ENCODE measurements at places on chromosomes 3 and 15.

GRCh38 chr15:65772930-65773329 lies 19.2 kb downstream of the DENND4A start:
- no peak for DNase-seq

DNA sequence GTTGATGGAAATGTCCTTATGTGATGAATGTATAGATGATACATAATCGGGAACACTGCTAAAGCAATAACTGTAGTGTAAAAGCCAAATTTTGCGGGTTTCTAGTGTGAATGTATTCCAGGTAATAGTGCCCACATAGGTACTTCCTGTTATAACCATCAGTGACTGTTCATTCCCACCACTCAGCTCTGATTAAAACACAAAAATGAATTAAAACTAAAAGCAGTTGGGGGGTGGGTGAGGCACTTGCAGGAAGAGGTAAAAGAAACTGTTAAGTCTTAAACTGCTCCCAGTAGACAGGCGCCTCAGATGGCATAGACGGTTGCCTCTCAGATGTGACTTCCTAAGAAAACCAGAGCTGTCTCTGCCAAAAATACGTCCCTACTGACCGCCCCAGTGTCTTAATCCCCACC lies 893 bp upstream of the MTHFS start:
- no peak for DNase-seq

DNA sequence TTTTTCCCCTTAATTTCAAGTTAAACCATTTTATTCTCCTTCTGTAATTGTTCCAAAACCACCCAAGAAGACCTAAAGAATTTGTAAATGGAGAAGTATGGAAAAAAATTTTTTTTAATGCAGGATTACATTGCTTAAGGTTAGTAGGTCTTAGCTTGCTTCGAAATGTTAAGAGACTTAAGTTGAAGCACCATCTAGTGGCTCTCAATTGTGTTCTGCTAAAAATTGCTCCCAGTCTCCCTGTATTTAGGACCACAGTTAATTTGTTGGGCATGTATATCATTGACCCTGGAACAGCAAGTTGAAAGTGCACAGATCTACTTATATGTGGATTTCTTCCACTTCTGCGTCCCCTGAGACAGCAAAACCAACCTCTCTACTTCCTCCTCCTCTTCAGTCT lies 32.4 kb downstream of the CD200R1L start:
- DNase-seq: no peak

- no peak for DNase-seq
Observed at GRCh38 chr3:100720426-100720825, 11.1 kb downstream of the TFG start.

GRCh38 chr3:123779655-123780231 lies 104.4 kb downstream of the MYLK start:
- no peak for DNase-seq

- no peak for DNase-seq
Observed at GRCh38 chr3:72310419-72311380, 525.8 kb upstream of the PROK2 start.

GRCh38 chr3:45032113-45032512 lies 6.0 kb downstream of the CLEC3B start:
- DNase-seq: no peak

GRCh38 chr3:181723625-181724191 lies 12.0 kb downstream of the SOX2 start:
- no peak for DNase-seq

GRCh38 chr15:58587486-58587885 lies 155.7 kb downstream of the LIPC start:
- no peak for DNase-seq

DNA sequence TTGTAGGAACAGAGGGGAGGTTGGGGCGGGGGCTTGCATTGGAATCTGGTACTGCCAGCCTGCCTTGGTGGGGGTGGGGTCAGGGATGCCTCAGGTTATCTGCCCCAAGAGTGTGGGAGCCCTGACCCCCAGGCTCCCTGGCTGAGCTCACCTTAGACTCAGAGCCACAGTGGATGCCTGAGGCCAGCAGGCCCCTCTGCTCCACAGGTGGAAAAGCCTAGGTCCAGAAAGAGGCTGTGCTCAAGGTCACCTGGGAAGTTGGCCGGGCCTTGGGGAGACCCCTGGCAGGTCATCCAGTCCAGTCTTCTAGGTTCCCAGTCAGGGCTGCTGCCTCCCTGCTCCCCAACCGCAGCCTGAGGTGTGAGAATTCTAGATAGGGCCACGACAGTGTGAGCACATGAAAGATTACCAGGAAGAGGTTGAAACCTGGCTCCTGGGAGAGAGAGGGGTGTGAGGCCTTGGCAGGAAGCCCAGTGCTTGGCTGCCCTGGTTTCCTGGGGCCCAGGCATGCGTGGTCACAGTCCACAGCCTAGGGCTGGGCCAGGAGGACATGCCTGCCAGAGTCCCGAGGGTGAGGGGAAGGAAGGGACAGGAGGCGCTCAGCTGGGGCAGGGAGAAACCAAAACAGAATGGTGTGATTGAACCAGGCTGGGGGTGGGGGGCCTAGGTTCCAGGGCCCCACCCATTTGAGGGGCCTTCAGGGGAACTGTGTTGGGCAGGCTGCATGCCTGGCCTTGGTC lies 4.9 kb downstream of the HDAC11 start:
- peak; percentile 79 for DNase-seq

DNA sequence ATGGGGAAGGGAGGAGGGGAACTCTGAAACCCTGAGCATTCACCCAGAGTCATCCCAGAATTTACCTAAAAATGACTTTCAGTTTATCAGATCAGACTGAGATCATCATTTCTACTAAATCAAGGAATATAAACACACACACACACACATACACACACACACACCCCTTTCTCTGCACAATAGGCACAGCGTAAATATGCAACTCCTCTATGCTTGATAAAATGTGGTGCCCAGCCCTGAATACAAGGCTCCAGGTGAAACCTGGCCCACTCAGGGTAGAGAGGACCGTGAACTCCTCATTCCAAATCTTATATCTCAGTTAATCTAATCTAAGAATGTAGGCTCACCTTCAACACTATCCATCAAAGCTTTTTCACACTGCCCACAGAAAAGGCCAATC lies 31.8 kb upstream of the SEC22A start:
- no peak for DNase-seq

- DNase-seq: no peak
Observed at GRCh38 chr3:191743283-191743682, 282.3 kb downstream of the PYDC2 start.

DNA sequence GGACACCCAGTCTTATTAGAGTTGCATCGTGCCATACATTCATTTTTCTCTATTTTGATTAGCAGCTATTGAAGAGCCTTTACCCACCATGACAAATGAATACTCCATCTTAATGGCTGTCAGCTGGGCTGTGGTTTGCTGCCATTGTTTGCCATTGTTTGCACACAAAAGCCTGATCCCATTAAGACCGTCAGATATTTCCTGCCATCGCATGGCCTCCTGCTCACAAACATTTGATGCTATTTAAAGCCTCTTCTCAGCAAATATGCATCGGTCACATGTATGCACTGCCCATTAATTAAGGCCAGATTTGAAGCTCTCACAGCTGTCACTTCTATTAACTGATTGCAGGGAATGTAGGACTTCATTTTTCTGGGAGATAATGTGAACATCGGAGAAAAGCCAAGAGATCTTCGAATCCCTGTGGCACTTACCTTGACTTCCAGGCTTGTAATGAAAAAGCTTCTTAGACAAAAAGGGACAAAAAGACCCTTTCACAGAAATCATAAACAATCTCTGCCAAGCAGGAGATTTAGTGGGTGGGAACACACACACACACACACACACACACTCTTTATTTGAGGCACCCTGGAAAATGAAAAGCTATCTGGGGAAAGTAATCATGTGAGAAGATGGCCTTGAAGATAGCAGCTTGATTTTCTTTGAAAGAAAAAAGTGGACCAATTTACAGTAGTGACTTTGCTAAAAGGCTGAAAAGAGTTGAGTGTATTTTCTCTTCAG lies 175.4 kb upstream of the NR2E3 start:
- no peak for DNase-seq

DNA sequence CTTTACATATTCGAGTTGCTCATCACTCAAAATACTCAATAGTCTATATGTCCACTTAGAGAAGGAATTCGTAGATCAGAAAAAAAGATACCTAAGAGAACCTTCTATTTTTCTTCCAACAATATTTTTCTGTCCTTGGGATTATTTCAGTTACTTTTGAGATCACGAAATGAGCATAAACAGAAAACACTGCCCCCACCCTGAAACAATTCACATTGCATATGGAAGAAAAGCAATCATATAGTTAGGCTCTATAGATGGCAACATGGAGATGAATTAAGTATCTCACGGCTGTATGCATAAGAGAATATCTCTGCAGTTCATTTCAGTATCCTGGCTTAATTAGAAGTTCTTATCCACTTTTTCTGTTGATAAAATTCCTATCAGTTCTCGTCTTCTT lies 391.1 kb downstream of the FGF12 start:
- no peak for DNase-seq

DNA sequence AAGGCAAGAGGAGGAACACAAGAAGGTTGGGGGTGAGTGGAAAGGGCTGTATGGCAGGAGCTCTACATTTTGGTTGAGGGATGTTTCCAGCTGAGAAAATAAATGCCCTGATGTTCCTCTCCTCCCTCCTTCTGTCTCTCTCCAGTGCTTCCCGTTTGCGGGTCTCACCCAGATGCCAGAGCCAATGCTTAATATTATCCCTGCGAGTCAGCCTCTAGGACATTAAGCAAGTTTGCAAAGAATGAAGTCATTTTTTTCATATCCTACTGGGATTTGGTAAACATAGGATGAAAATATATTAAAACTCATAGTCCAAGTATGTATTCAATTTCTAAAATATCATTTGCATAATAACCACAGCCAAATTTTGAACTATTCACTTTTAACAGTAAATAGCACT lies 295.9 kb downstream of the CADM2 start:
- DNase-seq: no peak

- DNase-seq: no peak
Observed at GRCh38 chr3:105888621-105889579, 20.1 kb upstream of the CBLB start.

- DNase-seq: peak; percentile 29
Observed at GRCh38 chr15:68440136-68440535, 8.2 kb upstream of the ITGA11 start.

DNA sequence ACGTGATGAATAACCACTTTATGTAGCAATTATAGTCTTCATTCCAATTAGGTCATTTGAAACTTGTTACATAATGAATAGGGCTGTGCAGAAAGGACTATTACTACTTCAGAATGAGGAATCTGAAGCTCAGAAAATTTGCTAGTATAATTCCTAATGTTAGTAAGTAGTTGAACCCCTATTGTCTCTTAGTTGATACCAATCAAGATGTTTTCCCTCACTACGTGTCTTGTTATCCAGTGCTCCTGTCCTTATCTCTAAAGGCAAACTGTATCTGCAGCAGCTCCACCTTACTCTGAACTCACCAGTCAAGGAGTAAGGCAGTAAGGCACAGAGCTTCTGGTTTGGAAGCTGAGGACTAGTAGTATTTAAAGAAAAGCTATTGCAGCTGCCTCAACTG lies 32.0 kb downstream of the RAB11A start:
- no peak for DNase-seq

DNA sequence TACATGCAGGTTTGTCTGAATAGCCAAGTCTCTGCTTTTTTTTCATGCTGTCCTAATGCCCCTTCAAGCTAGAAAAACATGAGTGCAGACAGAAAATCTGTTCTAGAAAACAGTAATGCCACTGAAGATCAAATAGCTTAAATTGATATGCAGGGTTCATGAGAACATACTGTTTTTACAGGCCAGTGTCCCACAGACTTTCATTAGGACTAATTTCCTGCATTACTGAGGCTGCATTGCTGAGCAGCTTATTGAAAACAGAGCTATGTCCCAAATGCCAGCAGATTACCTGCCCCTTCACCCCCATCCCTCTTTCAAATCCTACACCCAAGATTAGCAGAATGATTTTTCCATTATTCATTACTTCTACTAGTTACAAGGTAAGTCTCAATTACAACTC lies 665 bp downstream of the TM4SF18 start:
- DNase-seq: no peak

DNA sequence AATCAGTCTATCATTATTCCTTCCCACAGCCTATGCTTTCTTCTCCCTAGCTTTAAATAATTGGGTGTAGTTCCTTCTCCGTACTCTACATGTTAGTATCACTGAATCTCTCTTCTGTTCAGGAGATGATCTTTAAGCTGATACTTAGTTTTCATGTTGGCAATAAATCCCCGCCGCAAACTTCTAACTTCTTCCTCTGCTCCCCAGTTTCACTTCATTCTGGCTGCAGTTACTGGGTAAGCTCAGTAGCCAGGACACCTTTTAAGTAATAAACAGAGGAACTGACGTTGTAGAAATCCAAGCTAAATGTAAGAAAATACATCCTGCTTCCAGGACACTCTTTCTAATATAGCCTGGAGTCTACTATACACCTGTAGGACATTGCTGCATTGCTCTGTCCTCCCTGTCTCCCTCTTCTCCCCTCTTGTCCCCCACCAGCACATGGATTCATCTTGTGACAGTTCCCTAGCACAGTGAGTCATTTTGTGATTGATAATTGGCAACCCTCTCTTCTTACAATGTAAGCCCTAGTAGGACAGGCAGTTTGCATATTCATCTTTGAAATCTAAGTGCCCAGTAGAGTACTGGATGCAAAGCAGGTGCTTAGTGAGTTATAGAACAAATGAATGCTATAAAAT lies 598.2 kb downstream of the UNC13C start:
- no peak for DNase-seq

GRCh38 chr15:80861731-80862170 lies 82.6 kb downstream of the CEMIP start:
- DNase-seq: no peak

GRCh38 chr3:23601091-23601822 lies 204.5 kb upstream of the UBE2E1 start:
- DNase-seq: no peak

GRCh38 chr3:98999675-99000074 lies 98.2 kb upstream of the DCBLD2 start:
- DNase-seq: no peak
